ENCODE measurements at places on chromosomes 3 and 15.

- DNase-seq, result no peak
These were observed 86.6 kb downstream of the MSL2 start for GRCh38 chr3:136109499-136109898.

- no peak for DNase-seq
These were observed 81.6 kb downstream of the STT3B start for GRCh38 chr3:31614162-31614921.

DNA sequence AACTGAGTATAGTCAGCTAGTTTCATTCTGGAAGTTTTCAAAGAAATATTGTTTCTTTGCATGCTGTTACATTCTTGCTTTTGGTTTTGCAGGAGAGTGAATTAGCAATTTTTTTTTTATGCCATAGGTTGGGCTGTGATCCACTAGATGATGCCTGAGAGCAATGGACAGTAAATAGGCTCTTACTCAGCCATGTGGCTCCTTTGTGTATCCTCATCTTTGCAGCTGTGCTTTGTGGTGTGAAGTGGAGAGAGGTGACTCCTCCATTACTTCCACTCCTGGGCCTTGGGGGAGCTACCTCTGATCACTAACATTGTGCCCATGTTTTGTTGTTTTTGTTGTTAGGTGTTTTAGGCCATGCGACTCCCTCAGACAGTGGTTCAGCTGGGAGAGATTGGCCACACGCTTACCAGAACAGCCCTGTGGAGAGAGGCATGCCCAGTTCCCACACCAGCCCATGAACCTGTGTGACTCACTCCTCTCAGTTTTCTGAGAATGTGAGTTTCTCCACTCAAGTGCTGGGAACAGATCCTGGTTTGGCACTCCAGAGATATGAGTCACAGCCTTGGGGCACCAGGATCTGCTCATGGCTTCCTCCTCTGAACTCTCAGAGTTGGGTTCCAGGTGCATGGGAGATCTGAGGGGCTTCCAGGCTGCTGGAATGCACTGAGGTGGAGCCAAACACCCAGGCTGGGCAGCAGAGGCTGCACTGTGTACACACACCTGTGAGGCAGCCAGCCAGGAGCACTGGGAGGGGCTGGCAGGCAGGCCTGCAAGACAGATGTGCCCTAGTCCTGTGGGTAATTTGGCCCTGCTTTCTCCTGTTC lies 785.3 kb downstream of the ROBO2 start:
- peak; percentile 96 for DNase-seq

- no peak for DNase-seq
These were observed 5.7 kb downstream of the ABHD5 start for GRCh38 chr3:43696441-43696840.

- no peak for DNase-seq
These were observed 456.1 kb upstream of the IL12A start for GRCh38 chr3:159532577-159532976.

DNA sequence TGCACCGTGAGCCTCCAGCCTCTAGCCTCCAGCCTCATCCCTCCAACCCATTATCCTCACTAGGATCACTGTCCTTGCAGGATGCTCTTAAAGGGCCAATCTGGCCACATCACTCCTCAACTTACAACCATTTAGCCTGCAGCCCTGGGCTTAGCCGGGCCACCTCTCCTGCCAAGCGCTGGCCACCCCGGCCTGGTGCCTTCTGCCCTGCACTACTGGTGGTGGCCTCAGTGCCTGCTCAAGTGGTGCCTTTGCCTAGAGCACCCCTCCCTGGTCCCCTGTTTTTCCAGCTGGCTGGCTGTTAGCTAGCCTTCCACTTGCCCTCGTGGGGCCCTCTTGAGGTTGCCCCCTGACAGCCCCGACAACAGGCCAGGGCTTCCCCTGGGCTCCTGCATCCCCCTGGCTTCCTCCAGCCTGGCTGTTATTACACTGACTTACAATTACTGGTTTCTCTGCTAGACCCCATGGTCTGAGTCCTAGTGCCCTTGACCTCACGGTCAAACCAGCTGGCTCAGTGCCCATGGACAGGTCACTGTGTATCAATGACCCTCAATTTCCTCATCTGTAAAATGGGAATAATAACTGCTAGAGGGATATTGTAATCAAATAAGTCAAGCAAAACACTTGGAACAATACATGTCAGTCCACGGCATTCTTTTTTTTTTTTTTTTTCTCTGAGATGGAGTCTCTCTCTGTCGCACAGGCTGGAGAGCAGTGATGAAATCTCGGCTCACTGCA lies 15.5 kb downstream of the ATP2B2 start:
- no peak for DNase-seq

Measured in astrocyte of the cerebellum (primary cell).